ENCODE measurements at places on chromosomes 2 and 18.

- DNase-seq: no peak
Observed at GRCh38 chr2:200077210-200077650, 121.8 kb downstream of the MAIP1 start.

GRCh38 chr2:223542501-223542900 lies 59.7 kb downstream of the SCG2 start:
- no peak for DNase-seq

DNA sequence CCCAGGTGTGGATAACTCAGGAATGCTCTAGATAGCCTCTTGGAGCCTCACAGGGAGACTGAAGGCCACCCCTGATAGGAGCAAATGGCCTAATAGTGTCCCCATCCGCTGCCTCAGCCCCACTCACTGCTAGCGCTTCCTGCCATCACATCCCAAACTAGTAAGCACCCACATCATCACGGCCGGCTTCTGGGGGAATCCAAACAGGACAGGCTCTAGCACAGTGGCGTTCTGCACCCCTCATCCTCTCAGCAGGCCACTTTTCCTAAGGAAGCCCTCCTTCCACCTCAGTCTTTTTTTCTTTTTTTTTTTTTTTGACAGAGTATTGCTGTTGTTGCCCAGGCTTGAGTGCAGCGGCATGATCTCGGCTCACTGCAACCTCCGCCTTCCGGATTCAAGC lies 6.3 kb upstream of the AMER3 start:
- no peak for DNase-seq

- no peak for DNase-seq
Observed at GRCh38 chr2:85504778-85505261, 34.1 kb upstream of the MAT2A start.

DNA sequence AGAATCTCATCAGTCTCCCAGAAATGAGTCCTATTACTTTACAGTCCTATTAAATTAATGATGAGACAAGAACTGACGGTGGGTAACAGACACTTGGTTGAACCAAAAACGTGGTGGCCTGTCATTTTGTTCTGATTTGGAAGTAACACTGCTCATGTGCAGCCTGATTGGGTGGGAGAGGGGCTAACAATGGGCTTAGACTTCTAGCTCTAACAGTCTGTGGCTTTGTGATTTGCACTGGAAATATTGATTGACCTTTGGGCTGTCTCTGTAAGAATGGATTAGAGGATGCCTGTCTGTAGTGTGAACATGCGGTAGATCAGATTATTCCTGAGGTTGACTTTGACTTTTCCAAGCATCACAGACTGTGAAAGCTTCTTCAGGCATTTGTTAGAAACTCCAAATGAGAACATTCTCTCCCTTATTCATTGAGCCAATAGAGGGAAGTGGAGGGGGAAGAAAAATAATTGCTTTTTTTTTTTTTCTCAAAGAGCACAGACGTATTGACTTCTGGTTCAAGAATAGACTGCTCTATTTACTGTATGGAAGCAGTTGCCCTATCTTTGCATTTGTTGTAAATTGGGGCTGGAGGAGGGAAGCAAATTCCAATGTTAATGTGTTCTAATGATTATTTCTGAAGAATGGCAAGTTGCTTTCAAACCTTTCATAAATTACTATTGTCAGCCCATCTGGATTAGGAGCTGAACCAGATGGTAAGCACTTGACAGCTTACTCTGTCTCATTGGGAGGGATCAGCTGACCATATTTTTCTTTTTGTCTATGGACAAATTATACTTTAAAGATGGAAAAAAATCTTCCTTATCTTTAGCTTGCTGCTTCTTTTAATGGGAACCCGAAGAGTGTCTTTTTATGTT lies 85.8 kb upstream of the TTN start:
- DNase-seq: no peak

DNA sequence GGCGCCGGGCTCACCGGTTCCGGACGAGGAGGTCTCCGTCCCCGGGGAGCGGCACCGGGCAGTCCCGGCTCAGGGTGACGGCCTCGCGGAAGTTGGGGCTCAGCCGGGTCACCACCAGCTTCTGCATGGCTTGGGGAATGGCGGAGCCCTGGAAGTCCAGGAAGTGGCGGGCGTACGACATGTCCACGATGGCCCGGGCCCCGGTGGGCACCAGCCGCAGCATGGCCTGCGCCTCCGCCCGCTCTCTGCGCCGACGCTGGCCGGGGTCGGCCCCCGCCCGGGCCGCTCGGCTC lies 157 bp downstream of the PTGR3 start:
- peak; percentile 28 for DNase-seq

DNA sequence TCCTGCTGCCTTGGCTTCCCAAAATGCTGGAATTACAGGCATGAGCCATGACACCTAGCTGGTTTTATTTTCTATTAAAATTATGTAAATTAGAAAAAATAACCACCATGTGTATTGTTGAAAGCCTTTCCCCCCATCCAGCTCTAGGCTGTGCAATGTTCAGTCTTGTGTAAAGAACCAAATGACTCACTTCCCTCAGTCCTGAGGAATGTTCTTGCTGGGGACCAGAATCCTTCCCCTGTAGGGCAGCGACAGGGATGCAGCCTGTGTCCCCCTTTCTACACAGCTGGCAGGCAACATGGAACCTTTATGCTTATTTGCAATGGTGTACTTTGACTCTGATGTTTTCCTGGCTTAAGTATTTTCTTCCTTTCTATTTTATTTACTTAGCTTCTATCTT lies 29.4 kb downstream of the AOX1 start:
- no peak for DNase-seq

GRCh38 chr2:104853534-104854497 lies at the start of gene POU3F3:
Gene POU3F3, plus strand, starts transcription at chr2:104854115. Its CDS starts 1,396 bp downstream, at chr2:104855511.
- no peak for DNase-seq

DNA sequence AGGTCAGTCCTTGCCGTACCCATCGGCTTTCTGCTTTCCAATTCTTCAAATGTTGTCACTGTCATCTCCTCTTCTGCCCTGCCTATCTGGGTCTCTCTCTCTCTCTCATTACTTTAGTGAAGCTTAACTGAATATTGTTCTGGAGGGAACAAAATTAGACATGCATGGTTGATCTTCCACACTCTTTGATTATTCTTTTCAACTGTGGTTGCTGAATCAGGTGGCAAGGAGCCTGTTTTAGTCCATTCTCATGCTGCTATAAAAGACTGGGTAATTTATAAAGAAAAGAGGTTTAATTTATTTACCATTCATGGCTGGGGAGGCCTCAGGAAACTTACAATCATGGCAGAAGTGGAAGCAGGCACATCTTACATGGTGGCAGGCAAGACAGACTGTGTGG lies 157.9 kb downstream of the ARL4C start:
- DNase-seq: no peak

DNA sequence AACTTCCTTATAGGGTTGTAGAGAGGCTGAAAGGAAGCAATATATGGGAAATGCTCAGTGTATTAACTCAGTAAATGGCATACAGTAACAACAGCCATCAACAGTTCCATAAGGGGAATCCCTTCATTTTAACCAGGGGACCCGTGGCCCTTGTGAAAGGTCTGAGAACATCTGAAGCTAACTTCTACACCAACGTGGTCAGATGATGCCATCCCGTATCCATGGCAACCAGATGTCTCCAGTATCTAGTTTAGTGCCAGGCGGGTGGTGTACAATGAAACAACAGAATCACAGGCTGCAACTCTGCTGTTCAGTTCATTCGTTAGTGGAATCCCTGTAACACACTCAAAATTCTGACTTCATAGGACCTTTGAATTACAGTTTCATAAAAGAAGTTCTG lies 162.3 kb downstream of the TGIF1 start:
- no peak for DNase-seq

- DNase-seq: no peak
Observed at GRCh38 chr18:11607906-11608305, 1.5 kb upstream of the SLC35G4 start.

- DNase-seq: no peak
Observed at GRCh38 chr2:28454016-28454930, 41.6 kb upstream of the PLB1 start.

DNA sequence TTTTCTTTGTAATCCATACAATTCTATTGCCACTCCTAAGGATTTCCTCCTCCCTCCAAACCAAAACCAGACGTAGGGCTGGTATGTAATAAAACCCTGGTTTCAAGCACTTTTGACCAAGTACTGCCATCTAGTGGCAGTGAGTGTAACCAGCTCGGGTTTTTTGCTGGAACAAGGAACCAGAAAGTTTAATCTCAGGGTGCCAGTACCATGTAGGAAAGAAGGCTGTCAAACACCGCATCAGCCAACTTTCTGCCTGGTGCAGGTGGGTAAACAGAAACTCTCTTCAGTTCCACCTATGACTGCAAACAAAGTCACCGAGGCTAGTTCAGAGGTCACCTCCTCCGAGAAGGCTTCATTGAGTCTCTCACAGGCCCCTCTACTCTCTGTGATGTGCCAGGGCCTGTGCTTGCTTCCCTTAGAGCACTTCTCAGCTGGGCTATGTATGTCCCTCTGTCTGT lies 10.2 kb upstream of the THNSL2 start:
- peak; percentile 27 for DNase-seq

DNA sequence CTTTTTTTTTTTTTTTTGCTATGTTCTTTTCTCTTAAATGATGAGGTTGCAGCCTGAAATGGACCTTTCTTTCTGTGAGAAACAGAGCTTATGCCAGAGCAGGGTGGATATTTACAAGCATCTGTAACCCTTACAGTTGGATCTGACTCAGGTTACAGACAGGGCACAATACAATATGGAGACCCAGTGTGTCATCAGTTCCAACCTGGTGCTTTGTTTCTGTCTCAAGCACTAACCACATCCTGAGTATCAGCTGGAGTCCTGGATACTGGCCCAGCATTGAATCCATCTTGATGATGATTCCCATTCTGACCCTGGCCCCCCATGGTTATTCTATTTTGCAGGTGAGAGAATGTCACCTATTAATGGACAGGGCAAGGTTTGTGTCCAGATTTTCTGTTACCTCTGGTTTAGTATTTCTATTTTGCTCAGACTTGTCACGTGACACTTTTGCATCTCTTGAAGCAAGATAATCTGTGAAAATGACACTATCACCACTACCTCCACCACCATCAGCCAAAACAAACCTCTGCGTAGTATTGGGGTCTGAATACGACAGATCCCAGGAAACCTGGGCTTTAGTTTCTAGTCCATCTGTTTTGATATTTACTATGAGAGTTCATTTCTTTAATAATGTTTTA lies 174.0 kb downstream of the CCDC85A start:
- no peak for DNase-seq

DNA sequence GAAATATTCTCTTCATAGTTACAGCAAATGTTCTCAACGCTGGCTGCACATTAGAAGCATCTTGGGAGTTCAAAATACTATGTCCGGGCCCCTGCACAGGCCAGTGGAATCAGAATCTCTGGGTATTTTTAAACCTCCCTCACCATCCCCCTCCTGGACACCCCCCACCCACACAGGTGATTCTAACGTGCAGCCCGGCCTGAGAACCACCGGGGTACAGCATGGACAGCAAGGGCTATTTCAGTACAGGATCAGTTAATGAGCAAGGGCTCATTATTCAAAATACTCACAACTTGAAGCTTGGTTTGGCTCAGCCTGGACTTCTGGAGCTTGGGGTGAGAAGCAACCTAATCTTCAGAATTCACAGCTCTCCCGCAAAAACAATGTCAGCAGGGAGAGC lies 31.4 kb downstream of the INO80C start:
- DNase-seq: no peak
